ENCODE measurements at places on chromosomes 7 and 10. TPM values are rescaled to one million over a fixed set of nuclear protein-coding genes. Genes with fewer than 3 reads are reported as not detected.

GRCh38 chr10:48366261-48366660, 59.8 kb downstream of the MAPK8 start:
- H3K4me1 ChIP-seq = peaks cover 22% of the 10 kb centered on the region
- H3K27me3 ChIP-seq = no peaks in the 10 kb centered on the region
- no peak overlapping the region for H3K4me3 ChIP-seq
- H3K27ac ChIP-seq = no peak overlapping the region
- no peak for DNase-seq

GRCh38 chr7:70177166-70177565, 578.9 kb downstream of the AUTS2 start:
- DNase-seq = no peak
- H3K27me3 ChIP-seq = no peaks in the 10 kb centered on the region
- peaks cover 12% of the 10 kb centered on the region for H3K36me3 ChIP-seq
- no peak overlapping the region for H3K27ac ChIP-seq
- H3K4me1 ChIP-seq = peaks cover 6% of the 10 kb centered on the region

GRCh38 chr7:30505174-30505697, 607 bp upstream of the GGCT start:
- H3K27ac ChIP-seq = peak overlapping the region; percentile 47
- no peaks in the 10 kb centered on the region for H3K27me3 ChIP-seq
- H3K36me3 ChIP-seq = peaks cover 30% of the 10 kb centered on the region
- peak overlapping the region; percentile 87 for H3K4me3 ChIP-seq
- no peak for DNase-seq
- H3K4me1 ChIP-seq = peaks cover 28% of the 10 kb centered on the region

- H3K36me3 ChIP-seq = no peaks in the 10 kb centered on the region
- no peak overlapping the region for H3K4me3 ChIP-seq
- H3K4me1 ChIP-seq = peaks cover 13% of the 10 kb centered on the region
- H3K27me3 ChIP-seq = no peaks in the 10 kb centered on the region
- no peak overlapping the region for H3K27ac ChIP-seq
- peak; percentile 52 for DNase-seq
Observed at GRCh38 chr7:37284805-37285231, 163.8 kb downstream of the ELMO1 start.

DNA sequence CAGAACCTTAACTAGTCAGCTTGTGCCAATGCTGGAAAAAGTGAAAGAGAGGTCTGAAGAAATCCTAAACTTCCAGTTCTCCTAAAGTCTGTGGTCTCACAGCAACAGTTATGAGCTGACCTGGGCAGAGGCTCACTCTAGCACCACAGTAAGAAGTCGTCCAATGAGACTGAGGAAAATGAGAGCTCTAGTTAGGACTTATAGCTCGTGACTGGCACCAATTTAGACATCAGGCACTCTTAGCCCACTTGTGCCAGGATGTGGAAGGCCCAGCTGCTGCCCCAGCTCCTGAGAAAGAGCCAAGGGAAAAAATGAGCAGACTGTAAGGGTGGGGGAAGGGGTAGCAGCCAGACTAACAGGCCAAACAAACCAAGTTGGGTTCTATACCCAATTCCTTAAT, 7.6 kb downstream of the MMS19 start:
- no peak for DNase-seq
- no peak overlapping the region for H3K4me3 ChIP-seq
- H3K27ac ChIP-seq = peak overlapping the region; percentile 16
- H3K4me1 ChIP-seq = peaks cover 23% of the 10 kb centered on the region

DNA sequence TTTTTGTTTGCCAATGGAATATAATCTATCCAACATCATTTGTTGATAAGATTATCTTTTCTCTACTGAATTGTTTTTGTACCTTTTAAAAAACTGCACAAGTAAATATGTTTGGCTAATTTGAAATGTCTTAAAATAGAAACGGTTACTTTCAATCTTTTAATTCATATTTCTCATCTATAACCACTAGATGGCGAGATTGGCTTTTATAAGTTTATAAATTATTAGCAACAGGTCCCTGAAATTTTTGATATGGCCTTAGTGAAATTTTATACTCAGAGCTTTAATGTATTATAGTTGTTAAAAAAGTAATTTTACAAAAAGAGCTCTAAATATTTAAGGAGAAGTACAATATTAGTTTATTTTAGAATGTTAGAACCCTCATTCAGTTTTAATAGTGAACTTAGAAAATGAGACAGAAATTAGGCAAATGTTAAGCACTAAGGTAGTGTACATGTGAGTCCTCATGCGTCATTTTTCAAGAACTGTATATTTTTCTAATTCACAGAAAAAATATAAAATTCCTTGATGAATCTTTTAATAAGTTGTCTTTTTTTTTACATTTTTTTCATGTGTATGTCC, 592.5 kb downstream of the ARL4A start:
- H3K27me3 ChIP-seq = no peaks in the 10 kb centered on the region
- H3K27ac ChIP-seq = no peak overlapping the region
- H3K4me1 ChIP-seq = peaks cover 11% of the 10 kb centered on the region
- peaks cover 3% of the 10 kb centered on the region for H3K36me3 ChIP-seq

DNA sequence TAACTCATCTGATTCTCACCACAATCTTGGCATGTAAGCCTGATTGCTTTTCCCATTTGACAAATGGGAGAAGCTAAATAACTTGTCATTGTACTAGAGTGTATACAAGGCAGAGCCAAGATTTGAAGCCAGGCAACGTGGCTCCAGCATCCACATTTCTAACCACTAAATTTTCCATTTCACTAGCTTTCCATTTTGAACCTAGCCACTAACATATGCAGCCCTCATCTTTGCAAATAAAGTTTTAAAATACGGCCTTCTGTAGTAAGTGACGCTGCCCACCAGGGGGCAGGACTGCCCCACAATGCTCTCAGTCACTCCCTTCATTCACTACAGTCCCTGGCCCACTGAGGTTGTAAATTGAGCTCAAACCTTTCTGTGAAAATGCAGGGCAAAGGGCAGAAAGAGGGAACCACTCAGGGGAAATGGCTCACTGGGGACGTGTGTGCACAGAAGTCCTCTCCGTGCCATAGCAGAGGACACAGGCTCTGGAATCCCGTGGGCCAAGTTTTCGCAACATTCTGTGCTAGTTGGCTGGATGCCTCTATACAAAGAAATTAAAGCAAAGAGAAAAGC, 315.7 kb downstream of the TNS3 start:
- no peak overlapping the region for H3K27ac ChIP-seq
- peak; percentile 70 for DNase-seq
- H3K36me3 ChIP-seq = peaks cover 2% of the 10 kb centered on the region
- no peaks in the 10 kb centered on the region for H3K27me3 ChIP-seq
- H3K4me1 ChIP-seq = peaks cover 10% of the 10 kb centered on the region

DNA sequence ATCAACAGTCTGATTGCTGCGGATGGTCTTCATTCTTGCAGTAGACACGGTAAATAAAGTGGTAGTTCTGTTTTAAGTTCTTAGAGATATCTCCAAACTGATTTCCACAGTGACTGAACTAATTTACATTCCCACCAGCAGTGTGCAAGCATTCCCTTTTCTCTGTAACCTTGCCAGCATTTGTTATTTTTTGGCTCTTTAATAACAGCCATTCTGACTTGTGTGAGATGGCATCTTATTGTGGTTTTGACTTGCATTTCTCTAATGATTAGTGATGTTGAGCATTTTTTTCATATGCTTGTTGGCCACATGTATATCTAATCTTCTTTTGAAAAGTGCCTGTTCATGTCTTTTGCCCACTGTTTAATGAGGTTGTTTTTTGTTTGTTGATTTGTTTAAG, 30.2 kb upstream of the CXCL12 start:
- DNase-seq = no peak
- H3K36me3 ChIP-seq = peaks cover 8% of the 10 kb centered on the region
- H3K4me1 ChIP-seq = peaks cover 8% of the 10 kb centered on the region
- H3K27me3 ChIP-seq = no peaks in the 10 kb centered on the region
- H3K27ac ChIP-seq = peak overlapping the region; percentile 54

Gene TAS2R3
- total RNA-seq = 1.8 TPM

Gene MRLN
- not detected for total RNA-seq

Gene TBRG4
- 109 TPM for total RNA-seq

Gene C10orf62
- total RNA-seq = not detected

Gene PNLIP
- not detected for total RNA-seq

Gene BICC1
- 2.5 TPM for total RNA-seq
